D341Med (cell line): ENCODE measurements at places on chromosomes 3 and 15.

- no peak for DNase-seq
These were observed 137.9 kb downstream of the UACA start for GRCh38 chr15:70625438-70625837.

GRCh38 chr3:103949693-103950092 is 1417.0 kb upstream of the ALCAM start:
- no peak for DNase-seq

GRCh38 chr3:129439226-129439816 is 427 bp downstream of the MBD4 start:
- no peak for DNase-seq

- DNase-seq, result no peak
These were observed 7.4 kb upstream of the EIF4A2 start for GRCh38 chr3:186775999-186776398.

DNA sequence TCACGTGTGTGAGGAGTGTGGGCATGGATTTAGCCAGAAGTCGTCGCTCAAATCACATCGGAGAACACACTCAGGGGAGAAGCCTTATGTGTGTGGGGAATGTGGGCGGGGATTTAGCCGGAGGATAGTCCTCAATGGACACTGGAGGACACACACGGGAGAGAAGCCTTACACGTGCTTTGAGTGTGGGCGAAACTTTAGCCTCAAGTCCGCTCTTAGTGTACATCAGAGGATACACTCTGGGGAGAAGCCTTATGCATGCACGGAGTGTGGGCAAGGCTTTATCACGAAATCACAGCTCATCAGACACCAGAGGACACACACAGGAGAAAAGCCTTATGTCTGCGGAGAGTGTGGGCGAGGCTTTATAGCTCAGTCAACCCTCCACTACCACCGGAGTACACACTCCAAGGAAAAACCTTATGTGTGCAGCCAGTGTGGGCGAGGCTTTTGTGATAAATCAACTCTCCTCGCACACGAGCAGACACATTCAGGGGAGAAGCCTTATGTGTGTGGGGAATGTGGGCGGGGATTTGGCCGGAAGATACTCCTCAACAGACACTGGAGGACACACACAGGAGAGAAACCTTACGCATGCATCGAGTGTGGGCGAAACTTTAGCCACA is 28.1 kb downstream of the ZNF589 start:
- no peak for DNase-seq

- no peak for DNase-seq
These were observed 32.7 kb downstream of the STARD9 start for GRCh38 chr15:42608110-42608531.

DNA sequence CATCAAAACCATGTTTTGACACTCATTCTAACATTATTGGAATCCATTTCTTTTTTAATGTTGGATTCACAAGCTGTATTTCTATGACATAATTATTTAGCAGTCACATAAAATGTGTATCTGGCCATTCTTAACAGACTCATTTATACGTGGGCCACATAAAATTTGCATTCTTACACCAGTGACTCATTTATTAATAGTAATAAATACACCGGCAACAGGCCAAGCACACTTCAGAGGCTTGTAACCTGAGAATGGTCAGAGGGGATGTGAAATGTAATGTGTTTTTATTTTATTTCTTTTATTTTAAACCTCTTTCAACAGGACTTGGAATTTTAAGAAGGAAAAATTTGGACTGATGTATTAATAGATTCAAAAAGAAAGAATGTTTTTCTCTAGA is 384.9 kb upstream of the RARB start:
- DNase-seq, result no peak

GRCh38 chr3:190566043-190566933 is 52.4 kb downstream of the IL1RAP start:
- DNase-seq, result peak; percentile 59

- peak; percentile 34 for DNase-seq
These were observed 8.6 kb upstream of the SST start for GRCh38 chr3:187678726-187679268.

GRCh38 chr3:62175161-62175560 is 198.2 kb downstream of the FEZF2 start:
- no peak for DNase-seq

DNA sequence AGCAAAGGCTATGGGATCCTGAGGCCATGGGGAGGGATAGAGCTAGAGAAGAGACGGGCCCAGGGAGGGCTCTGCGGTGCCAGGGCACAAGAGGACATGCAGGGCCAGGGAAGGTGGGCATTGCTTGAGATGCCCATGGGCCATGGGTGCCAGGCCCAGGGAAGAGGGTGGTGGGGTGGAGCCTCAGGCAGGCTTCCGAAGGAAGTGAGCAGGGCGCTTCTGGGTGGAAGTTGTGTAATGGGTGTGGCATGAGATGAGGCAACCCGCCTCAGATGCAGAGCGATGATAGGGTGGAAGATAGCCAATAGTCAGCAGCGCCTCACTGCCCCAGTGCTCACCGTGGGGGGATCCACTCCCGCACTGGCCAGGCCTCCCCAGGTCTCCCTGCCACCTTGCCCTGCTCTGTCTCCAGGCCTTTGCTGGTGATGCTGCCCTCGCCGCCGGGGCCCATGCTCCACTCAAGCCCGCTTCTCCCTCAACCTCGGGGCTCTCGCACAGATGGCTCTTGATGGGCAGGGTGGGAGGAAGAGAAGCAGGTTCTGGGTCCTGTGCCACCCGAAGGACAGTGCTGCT is 51.4 kb downstream of the DNAJB8 start:
- no peak for DNase-seq

GRCh38 chr3:43180027-43180426 is 74.1 kb upstream of the POMGNT2 start:
- DNase-seq, result no peak

DNA sequence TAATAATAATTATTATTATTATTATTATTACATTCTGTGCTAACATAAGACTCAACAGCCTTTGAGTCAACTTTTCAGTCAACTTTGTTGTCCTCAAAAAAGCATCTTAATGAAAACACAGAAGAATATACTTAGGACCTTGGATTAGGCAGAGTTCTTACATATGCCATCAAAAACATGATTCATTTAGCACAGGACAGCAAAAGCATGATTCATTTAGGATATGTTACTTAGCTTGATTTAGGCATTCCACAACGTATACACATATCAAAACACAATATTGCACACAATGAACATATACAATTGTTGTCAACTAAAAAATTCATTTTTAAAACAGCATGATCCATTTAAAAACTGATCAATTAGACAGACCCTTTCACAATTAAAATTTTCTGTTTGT is 213.0 kb downstream of the FMN1 start:
- DNase-seq, result no peak

DNA sequence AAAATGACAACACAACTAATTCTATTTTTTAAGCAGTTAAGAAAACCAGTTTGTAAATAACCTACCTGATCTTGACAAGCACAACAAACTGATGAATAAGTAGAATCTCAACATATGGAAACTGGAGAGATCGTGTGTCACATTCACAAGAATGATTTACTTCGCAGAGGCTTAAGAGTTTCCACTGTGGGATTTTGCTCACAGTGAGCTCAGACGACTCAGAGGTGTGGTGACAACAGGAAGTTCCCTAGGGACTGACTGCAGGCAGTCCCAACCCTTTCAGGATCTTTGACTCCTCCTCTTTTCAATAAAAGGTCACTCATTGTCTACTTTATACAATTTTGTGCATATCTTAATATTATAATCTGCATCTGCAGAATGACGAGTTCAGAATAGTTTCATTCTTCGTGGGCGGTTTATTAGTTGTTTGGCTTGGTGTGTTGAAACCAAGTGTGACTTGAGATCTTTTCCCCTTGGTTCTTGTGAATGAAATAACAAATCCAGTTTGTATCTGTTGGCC is at the start of gene LIPH:
Gene LIPH (minus strand): TSS at position 231 of the 520 bp plus-strand sequence. CDS start 117 bp downstream, at position 114.
- DNase-seq, result no peak

DNA sequence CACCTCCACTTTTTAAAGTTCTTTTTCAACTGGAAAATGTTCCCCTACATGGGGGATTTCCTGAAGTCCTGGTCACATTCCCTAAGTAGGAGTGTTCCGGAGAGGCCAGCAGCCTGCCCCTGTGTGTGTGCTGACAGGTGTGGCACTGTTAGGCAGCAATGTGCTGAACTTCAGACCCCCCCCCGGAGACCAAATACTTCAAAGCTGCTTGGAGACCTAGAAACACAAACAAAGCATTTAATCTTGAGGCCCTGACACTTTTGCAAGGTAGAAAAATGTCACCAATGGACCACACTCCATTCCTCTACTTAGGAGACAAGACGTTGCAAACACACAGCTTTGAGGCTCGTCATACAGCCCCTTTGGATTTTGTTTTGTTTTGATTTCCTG is 259.6 kb upstream of the CTNNB1 start:
- no peak for DNase-seq

- no peak for DNase-seq
These were observed 39.8 kb downstream of the SMARCC1 start for GRCh38 chr3:47741925-47742324.

GRCh38 chr3:127697551-127698240 is 24.9 kb downstream of the ABTB1 start:
- peak; percentile 85 for DNase-seq

GRCh38 chr3:133547432-133548041 is 25.9 kb upstream of the CDV3 start:
- DNase-seq, result no peak

DNA sequence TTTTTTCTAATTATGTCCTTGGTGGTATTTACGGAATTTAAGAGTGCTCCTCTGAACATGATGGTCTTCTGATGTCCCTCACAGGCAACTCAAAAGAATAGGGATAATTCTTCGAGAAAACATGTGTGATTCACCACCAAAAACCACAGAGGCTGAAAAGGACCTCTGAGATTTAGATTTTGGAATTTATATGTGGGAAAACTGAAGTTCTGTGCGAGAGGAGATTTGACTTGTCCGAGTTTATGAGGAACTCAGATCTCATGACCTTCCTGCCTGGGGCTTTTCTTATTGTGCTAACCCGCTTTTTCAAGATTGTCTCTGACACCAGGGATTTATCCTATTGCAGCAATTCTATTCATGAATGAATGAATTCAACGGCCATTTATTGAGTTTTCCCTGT is 142.4 kb downstream of the FAM43A start:
- DNase-seq, result no peak

GRCh38 chr3:12423918-12424630 is 60.2 kb upstream of the TSEN2 start:
- DNase-seq, result no peak

DNA sequence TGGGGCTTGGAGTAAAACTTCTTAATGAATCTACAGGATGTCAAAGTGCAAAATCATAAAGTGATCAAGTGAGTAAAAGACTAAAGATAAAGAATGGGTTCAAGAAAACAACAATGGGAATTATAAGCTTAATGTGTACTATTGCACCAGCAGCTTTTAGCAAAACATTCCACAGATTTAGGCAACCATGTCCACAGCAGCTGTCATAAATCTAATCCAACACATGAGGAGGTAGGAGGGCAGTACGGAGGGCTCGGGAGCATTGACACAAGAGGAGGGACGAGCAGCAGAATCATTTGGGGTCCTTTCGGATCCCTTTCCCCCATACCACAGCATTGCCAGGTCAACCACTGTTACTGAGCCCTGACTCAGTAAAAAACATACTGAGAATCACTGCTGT is 464.3 kb upstream of the WNT5A start:
- peak; percentile 46 for DNase-seq

DNA sequence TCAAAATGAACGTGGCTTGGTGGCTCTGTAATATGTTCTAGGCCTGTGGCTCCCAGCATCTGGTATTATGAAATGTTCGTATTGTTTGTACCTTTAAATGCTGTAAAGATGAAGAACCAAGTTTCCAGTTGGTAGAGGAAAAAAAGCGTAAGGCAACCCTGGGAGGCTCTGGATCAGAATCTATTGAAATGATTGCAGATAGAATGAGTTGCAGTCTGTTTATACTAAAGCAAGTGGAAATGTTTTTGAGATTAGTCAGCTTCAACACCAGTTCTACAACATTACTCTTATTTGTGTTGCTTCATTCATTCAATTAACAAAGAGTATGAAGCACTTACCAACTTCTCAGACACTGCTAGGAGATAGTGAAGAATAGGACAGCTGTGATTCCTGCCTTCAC is 5.3 kb downstream of the ARL6IP5 start:
- no peak for DNase-seq

DNA sequence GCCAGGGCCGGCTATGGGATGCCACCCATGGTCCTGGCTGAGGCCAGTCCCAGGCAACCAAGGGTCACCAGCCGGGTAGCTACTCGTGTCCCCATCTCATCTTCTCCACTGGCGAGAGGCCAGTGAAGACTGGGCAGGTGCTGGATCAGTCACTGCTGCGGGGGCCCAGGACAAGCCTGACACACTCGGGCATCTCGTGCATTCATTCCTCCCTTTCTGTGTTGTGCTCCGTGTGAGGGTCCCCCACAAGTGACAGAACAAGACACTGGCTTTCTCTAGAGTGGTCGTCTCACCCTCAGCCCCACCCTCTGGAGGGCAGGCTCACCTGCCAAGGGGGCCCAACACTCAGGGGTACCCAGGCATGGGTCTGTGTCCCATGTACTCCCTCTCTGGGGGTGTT is 48.4 kb downstream of the ROPN1B start:
- no peak for DNase-seq

DNA sequence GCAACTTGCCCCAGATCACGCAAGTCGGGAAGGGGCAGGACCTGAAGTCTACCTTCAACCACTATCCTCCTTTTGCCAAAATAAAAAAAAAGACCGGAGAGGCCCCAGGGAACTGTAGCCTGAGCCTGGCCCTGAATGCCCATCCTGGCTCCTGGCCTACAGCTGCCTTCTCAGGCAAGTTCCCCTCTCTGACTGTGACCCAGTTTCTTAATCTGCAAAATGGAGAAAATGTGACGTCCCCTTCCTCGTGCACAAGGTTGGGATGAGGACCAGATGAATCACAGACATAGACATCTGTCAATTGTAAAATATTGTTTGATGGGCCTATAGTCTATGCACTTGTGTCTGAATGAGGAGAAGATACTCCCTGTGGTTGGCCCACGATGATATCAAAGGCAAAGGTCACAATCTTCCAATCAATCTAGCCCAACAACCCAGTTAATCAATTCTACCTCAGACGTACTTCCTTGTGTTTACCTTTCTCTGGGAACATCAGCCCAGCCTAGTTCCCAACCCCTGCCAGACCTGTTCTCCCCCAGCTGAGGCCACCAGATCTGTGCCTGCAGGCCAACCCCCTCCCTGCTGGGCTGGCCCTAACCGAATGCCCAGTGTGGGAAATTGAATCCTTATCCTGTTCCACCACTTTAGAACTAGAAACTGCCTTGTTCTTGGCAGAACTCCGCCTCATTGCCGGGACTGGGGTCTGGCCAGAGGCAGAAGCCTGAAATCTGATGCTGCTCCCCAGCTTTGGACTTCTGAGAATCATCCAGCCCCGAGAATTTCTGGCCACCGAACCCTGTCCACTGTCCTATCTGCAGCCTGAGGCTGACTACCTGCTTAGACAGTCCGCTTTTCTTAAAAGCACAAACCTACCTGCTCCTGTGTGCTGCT is 101.8 kb upstream of the LIPC start:
- no peak for DNase-seq

GRCh38 chr15:73647259-73648013 is 14.2 kb upstream of the NPTN start:
- DNase-seq, result no peak
